Adrenal gland (tissue), 19 donors: ENCODE measurements at places on chromosomes 1 and 21. TPM values are rescaled to one million over a fixed set of nuclear protein-coding genes. Genes with fewer than 3 reads are reported as not detected.

Gene TLR5
- 6.1 TPM for total RNA-seq

Gene CD5L
- not detected for total RNA-seq

Gene HSF2BP
- 0.47 TPM for total RNA-seq

Gene OPRD1
- not detected for total RNA-seq

Gene INAVA
- not detected for total RNA-seq

DNA sequence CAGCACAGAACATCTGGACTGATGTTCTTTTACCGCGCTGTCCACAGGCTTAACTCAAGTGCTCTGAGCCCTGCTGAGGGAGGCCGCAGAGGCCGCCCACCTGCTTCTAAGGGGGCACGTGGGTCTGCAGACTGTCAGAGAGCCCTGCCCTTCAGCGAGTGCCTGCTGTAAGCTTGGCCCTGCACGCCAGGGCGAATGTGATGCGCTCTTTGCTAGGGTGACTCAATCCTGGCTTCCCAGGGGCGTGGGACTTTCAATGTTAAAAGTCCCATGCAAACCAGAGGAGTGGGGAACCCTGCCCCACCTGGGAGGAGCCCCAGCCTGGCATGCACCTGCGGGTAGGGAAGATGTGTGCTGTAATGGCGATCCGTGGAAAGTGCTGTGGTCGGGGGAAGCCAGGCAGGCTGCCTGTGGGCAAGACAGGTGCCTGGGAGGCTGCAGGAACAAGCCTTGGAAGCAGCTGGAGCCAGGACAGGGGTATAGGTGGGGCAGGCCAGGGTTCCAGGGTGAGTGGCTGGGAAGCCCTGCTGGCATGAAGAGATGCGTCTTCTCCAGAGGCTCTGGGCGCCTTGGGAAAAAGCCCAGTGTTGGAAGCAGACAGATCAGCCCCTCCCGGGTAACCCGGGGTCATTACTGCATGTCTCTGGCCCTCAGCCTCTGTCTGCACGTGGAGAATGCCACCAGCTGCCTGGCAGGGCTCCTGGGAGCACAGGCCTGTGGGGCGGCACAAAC, 594 bp upstream of the PANK4 start:
- peak; percentile 66 for DNase-seq
- no peaks in the 10 kb centered on the region for H3K36me3 ChIP-seq
- peak overlapping the region; percentile 82 for H3K27ac ChIP-seq
- H3K4me1 ChIP-seq, result peaks cover 62% of the 10 kb centered on the region
- H3K4me3 ChIP-seq, result no peak overlapping the region

- H3K27ac ChIP-seq, result no peak overlapping the region
- no peak overlapping the region for H3K4me3 ChIP-seq
- H3K36me3 ChIP-seq, result no peaks in the 10 kb centered on the region
- H3K27me3 ChIP-seq, result no peaks in the 10 kb centered on the region
Measured at GRCh38 chr1:197606168-197606845, 169.0 kb downstream of the DENND1B start.
